NCI-H345 (cell line): ENCODE measurements at places on chromosomes 1 and 21.

DNA sequence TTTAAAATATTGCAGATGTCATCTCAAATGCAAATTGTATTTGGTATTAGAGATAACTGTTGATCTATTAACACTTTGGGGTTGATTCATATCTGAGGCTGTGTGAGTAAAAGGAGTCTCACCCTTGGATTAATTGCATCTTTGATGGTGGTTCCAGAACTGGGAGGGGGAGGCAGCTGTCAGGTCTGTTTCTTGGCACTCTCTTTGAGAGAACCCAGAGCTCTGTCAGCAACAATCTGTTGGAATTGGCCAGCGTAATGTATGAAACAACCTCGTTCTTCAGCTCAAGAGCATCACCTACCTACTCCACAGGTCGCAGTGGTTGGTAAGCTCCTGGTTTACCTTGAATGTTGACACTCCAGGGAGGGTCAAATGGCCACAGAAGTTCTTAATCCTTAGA lies 424.1 kb downstream of the CAMTA1 start:
- DNase-seq: no peak

DNA sequence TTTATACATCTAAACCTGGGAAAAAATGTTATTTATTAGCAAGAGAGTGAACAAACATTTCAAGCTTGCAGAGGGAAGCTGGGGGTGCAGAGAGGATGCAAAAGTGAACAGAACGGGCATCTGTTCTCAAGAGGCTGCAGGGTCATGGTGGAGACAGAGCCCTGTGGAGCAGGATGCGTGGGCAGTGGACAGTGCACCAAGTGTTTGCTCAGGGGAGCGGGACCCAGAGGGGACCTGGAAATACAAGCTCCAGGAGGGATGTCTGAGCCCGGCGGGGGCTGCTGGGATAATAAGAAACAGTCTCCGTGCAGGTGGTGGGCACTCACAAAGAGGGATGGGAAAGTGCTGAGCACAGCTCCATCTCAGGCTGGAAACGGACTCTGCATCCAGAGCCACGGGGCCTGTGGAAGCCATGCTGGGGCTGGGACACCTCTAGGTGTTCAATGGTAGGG lies 105.3 kb upstream of the SLC45A1 start:
- no peak for DNase-seq

GRCh38 chr1:217521317-217521716 lies 109.6 kb downstream of the GPATCH2 start:
- DNase-seq: no peak

- DNase-seq: no peak
Observed at GRCh38 chr1:182192966-182193365, 131.5 kb upstream of the ZNF648 start.

GRCh38 chr1:201085902-201086735 lies 26.1 kb downstream of the CACNA1S start:
- peak; percentile 32 for DNase-seq

DNA sequence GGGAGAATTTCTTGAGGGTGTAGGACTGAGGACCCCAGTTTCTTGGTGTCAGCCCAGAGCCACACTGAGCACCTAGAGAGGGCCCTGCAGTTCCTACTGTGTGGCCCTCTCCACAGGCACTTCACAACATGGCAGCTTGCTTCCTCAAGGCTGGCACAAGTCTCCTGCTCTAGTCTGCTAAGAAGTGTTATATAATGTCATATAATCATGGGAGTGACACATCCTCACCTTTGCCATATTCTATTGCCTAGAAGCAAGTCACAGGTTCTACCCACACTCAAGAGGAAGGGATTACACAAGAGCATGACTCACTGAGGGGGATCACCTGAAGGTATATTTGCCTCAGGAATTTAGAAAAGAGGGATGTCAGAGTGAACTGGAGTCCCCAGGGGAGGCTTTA lies 5.5 kb upstream of the SNX27 start:
- no peak for DNase-seq

DNA sequence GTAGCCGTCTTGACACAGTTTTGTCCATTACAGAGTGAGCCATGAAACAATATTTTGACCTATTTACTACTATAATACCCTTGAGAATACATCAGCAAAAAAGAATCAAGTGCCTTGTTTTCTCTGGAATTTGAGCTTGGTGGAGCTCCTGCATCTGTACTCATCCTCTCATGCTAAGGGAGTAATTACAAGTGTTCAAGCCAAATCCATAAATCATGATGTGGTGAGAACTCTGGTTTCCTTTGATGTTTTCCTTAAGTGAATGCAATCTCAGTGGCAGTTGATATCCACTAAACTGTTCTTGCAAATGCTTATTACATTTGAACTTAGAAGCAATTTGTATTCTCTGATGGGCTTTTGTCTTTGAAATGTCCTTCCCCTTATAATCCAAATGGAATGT lies 824.6 kb upstream of the TMPRSS15 start:
- peak; percentile 28 for DNase-seq

DNA sequence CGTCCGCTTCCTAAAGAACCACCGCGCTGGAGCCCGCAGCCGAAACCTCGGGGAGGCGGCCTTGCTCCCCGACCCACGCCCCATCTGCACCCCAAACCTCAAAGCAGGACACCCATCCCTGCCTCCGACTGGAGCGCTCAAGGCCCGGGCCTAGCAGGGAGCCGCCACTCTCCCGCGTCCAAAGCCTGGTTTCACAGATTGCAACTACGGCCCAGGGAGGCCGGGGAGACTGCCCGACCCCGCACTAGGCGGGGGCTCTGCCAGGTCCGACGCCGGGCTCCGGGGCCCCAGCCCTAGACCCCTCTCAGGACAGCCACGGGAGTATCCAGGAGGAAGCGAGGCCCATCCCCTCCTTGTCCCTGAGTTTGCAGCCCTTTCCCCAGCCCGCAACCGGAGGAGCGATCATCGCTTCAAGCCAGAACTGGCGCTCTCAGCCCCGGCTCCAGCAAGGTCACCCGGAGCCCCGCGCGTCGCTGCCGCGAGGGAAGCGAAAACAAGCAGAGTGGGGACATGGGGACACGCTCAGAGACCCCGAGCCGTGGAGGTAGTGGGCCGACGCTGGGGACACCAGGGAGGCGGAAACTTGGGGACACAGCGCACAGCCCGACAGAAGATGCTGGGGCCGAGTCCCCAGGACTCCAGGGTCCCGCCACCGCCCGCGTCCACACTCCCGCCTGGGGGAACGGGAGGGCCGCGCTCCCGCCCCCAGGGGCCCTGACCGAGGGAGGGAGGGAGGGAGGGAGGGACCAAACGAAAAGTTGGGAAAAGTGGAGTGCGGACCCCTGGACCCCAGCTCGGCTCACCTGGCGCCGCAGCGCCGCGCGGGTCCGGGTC lies 433 bp downstream of the TMEM200B start:
- no peak for DNase-seq

DNA sequence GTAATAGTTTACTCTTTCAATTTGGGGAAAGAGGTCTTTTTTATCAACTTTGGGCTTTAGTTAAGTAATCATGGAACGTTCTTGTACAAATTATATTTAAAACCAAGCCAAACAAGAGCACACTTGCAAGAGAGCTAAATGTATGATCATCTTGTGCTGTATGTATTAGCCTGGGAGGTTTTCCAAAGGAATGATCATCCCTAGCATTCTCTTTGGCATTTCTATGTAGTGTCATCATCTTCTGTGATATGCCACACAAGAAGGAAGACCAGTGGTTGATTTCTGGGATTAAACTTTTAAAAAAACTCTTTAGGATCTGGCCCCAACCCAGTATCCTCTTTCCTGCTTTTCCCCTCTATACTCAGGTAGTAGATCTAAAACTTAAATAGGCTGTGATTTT lies 38.4 kb upstream of the KCNQ4 start:
- DNase-seq: no peak
